Right kidney (tissue), 9 donors: ENCODE measurements at places on chromosomes 4 and X.
A peak's percentile ranks its signal among the peaks of the same experiment; 100 is the strongest.

GRCh38 chr4:152525878-152526277 is 10.0 kb downstream of the FBXW7 start:
- DNase-seq: no peak

GRCh38 chr4:181599134-181599533 is 644.1 kb upstream of the TENM3 start:
- no peak for DNase-seq

DNA sequence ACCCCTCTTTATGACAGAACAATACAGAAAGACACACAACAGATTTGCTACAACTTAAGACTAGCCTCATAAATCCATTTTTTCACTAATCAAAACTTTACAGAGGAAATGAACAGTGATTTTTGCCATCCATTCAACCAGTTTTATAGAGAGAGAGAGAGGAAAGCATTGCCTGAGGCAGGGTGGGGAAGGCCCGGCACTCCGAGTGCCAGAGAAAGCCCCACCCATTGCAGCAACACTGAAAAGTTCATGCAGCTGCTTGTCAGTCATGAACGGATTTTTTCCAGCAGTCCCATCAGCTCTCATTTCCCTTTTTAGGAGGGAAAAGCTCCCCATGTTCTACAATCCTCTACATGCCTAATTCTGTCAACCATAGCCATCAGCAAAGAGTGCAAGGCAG is 236.9 kb downstream of the CHIC1 start:
- DNase-seq: no peak

- DNase-seq: no peak
These were observed 236.4 kb upstream of the TTC29 start for GRCh38 chr4:147182041-147182440.

DNA sequence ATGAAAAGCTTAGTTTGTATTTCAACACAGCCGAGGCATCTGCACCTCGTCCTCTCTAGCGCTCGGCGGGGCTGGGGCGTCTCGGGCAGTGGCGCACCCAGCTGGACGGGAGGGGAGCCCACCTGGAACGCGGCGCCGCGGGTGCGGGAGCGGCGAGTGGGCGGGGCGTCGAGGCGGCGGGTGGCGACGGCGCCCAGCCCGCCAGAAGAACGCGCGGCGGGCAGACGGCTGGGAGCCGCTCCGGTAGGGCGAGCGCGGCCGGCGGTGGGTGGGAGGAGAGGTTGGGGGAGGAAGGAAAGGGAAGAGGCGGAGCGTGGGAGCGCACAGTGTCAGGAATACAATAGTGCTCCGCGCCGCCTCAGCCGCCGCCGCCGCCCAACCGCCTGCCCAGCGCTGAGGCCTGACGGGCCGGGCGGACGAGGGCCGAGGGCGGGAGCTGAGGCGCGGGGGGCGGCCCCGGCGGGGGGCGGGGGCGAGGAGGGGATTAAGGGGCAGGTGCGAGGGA is at the start of gene JADE3:
JADE3 (plus strand) TSS at position 324 of the 505 bp plus-strand sequence. CDS start 72,474 bp downstream, outside the sequence.
- peak; percentile 64 for DNase-seq

- no peak for DNase-seq
These were observed 3.4 kb downstream of the PF4V1 start for GRCh38 chr4:73856518-73856917.

- DNase-seq: peak; percentile 11
These were observed 122.5 kb downstream of the SPATA18 start for GRCh38 chr4:52173470-52174045.

GRCh38 chrX:136028383-136028984 is 43.2 kb downstream of the SLC9A6 start:
- DNase-seq: no peak

DNA sequence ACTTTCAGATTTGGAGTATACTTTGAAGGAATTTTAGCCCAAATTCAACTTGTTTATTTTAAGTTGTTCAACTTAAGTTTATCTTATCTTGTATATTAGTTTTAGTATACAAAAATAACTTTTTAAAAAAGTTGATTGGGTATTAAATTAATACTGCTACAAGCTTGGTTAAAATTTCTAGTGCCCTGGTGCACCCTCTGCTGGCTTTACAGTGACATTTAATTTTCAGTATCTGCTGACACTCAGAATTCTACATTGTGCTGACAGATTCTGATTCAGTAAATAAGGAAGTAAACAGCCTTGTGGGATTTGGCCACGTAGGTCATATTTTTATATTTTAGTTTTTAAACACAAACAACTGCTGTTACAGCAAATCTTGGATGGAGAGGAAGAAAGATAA is 2.9 kb downstream of the EDA start:
- no peak for DNase-seq

GRCh38 chrX:115260330-115260729 is 26.4 kb upstream of the LRCH2 start:
- no peak for DNase-seq

DNA sequence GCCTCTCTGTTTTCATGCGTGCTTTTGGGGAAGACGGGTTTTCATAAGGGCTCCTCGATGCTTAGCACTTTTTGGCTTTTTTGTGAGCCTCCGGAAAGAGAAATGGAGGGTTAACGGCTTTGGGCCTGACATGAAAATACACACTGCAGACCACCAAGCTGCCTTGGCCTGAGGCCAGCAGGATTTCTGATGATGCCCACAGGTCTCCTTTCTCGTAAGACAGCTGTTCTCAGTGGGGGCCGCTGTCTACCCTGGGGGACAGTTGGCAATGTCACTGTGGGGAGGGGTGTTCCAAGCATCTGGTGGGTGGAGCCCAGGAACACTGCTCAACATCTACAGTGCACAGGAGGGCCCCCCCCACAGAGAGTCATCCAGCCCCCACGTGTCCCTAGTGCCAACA is 29.4 kb upstream of the CLDN34 start:
- DNase-seq: no peak
